Fibroblast of upper back skin (primary cell): ENCODE measurements at places on chromosomes 16 and 17.

- DNase-seq = peak; percentile 90
Measured at GRCh38 chr16:9102379-9102778, 10.9 kb downstream of the HAPSTR1 start.

GRCh38 chr16:67922221-67922620 lies 9.4 kb downstream of the CTRL start:
- no peak for DNase-seq

DNA sequence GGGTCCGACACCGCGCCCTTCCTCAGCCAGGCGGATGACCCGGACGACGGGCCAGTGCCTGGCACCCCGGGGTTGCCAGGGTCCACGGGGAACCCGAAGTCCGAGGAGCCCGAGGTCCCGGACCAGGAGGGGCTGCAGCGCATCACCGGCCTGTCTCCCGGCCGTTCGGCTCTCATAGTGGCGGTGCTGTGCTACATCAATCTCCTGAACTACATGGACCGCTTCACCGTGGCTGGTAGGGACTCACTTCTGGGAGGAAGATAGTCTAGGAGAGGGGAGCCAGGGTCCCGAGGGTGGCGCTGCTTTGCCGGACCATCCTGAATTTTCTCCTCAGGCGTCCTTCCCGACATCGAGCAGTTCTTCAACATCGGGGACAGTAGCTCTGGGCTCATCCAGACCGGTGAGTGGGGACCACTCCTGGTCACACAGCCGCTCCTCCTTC lies 601 bp downstream of the SPNS1 start:
- no peak for DNase-seq

DNA sequence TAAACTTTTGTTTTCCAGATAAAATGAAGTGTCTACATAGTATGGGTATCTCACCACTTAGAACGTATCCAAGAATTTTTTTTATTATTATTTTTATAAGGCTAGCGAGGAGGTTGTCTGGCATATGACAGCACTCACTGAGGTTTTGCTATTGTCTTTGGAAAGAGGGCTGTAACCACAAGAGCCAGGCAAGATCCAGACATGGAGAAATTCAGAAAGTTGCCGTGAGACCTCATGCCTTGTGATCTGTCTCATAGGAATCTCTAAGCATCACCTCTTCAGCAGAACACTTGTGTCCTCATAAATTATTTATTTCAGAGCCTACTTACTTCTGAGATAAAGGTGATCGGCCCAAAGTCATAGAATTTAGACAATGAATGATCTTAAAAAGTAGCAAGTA lies 410.8 kb downstream of the CDH11 start:
- DNase-seq = peak; percentile 97

DNA sequence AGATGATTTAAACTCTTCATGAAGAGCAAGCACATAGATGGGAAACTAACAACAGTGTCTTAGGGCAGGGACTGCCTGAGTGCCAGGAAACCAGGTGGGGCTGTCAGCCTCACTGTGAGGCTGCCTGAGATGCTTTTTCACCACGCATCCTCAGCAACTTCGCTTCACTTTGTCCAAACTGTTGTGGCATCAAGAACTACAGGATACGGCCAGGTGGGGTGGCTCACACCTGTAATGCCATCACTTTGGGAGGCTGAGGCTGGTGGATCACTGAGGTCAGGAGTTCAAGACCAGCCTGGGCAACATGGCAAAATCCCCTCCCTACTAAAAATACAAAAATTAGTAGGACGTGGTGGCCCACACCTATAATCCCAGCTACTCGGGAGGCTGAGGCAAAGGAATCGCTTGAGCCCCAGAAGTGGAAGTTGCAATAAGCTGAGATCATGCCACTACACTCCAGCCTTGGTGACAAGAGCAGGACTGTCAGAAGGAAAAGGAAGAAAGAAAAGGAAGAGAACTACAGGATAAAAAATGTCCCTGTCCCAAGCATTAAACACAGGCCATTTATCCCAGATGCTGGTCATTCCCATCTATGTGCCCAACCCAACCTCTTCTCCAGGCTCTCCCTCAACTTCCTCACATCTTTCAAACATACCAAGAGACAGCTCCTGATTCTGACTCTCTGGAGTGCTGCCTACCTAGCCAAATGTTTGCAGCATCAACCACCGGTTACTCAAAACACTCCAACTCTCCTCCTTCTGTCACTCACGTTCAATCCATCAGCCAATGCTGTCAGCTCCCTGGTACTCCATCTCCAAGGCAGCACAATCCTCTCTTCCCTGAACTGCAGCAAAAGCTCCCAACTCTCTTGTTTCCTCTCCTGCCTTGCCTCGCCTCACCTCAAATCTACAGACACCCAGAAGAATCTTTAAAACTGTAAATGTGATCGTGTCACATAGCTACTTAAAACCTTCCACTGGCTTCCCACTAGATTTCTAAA lies 1.6 kb downstream of the EIF4A3 start:
- DNase-seq = no peak

DNA sequence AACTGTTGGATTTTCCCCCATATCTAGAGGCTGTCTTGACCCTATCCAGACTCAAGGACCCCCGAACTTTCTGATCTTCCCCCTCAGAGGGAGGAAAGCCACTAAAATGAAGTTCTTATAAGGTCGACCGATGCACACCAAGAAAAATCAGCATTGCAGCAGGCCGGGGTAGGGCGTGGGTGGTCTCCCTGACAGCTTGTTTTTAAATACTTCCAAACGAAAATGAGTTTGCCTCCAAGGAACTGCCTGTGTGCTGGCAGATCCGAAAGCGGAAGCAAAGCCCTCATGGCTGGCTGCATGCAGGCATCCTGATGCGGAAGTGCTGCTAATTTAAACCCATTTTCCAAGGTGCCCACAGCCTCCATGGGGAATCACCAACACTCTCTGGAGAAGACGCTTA lies 374.3 kb upstream of the XYLT1 start:
- no peak for DNase-seq

- DNase-seq = no peak
Measured at GRCh38 chr17:80096561-80097021, 4.8 kb upstream of the GAA start.

DNA sequence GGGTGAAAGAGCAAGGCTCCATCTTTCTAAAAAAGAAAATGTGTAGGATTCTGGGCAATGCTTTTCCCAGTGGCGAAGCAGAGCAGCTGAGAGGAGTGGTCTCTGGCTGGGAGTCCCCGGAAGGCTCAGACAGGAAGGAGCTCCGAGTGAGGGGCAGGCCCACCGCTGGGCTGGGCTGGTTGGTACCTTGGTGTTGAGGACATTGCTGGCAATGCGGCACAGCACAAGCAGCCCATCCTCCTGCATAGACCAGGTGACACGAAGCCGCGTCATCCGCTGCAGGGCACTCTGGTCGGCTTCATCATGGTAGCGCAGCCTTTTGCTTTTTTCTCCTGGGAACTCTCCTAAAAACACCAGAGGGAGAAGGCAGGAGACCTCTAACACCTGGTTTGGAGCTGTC lies 63.9 kb downstream of the GTF3C1 start:
- DNase-seq = no peak

DNA sequence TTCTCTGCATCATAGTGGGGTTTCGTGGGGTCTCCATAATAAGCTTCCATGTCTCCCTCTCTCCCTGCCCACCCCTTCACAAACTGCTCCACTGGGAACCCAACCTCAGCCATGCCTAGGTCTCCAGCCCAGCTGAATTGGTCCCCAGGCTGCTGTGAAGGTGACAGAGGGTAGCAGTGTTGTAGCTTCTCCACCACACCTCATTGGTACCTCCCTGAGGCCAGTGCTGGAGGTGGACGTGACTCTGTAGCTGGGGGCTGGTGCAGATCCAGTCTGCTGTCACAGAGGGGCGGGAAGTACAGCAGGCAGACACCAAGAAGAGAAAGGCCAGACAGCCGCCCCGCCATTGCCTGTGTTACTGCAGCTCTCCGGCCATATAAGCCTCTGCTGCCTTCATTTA lies 82.1 kb downstream of the OR1D5 start:
- no peak for DNase-seq

- DNase-seq = no peak
Measured at GRCh38 chr16:52141871-52142270, 405.1 kb downstream of the TOX3 start.

DNA sequence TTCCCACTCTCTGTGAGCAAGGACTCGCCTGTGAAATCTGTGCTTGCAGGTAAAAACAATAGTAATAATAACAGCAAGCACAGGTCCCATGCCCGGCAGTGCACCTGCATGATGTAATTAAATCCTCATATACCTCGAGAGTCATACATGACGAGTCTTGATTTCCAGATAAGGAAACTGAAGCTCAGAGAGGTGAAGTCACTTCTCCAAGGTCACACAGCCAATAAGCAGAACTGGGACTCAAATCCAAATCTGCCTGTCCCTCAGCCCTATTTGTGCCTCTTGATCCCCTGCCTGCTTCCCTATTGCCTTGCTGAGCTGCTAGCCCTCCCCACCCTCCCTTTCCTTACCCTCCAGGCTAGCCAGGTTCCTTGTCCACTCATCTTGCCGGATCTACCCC lies 38.0 kb upstream of the CPNE2 start:
- DNase-seq = no peak

GRCh38 chr17:1562176-1562643 lies 382 bp downstream of the PITPNA start:
- peak; percentile 18 for DNase-seq

DNA sequence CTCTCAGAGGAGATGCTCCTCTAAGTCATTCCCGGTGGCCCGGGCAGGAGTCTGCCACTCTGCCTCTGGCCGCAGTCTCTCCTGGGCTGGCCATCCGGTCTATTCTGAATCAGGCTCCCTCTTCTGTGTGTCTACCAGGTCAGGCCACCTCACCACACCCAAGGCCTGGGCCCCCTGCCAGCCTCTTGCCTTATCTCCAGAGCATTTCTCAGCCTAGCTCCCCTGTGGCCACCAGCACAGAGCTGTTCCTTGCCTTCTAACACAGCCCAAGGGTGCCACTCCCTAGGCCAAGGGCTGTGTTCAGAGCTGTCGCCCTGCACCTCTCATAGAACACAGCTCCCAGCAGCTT lies 55.3 kb downstream of the MYO18A start:
- no peak for DNase-seq

DNA sequence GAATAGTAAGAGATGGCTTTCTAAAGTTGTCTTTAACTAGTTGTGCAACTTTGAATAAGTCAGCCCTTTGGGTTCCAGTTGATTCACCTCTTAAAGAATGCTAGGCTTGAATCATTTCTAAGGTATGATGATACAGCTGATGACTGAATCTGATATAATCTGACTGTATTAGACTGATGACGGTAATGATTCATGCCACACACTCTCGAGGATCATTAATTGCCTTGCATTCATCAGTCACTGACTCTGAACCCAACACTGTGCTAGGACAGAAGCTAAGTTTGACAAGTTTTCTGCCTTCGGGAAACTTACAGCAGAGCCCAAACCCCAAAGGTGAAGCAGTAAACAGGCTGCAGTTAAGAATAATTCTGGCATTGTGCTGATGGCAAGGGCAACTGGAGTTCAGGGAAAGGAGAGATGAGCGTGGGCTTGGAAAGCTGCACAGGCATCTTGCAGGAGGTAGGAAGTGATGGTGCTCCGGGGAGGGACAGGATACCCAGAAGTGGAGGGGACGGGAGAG lies 25.8 kb downstream of the ASIC2 start:
- peak; percentile 93 for DNase-seq

- no peak for DNase-seq
Measured at GRCh38 chr16:56988161-56988947, 1.0 kb upstream of the NLRC5 start.
